Activated CD8-positive, alpha-beta memory T cell treated with anti-CD3 and anti-CD28 coated beads, Interleukin-2, amount 50 U/mL, for 48 hours (primary cell): ENCODE measurements at places on chromosomes 12 and 14.

DNA sequence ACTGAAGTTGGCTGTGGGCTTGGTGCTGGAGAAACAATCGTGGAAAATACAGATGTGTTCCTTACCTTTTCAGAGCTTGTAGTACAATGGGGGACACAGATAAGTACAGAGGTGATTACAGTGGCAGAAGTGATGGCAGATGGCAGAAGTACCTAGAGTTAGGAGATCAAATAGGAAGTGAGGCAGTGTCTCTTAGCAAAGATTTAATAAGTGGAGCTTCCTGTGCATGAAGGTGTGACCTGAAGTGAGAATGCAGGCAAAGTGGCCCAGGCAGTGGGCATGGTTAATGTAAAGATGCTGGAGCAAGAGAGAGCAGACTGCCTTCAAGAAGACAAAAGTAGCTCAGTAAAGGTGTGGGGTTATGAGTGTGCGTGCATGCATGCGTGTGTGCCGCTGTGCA, 16.0 kb downstream of the LRRK2 start:
- no peak for DNase-seq

- DNase-seq, result no peak
Observed at GRCh38 chr14:38629412-38629811, 373.5 kb upstream of the CLEC14A start.

DNA sequence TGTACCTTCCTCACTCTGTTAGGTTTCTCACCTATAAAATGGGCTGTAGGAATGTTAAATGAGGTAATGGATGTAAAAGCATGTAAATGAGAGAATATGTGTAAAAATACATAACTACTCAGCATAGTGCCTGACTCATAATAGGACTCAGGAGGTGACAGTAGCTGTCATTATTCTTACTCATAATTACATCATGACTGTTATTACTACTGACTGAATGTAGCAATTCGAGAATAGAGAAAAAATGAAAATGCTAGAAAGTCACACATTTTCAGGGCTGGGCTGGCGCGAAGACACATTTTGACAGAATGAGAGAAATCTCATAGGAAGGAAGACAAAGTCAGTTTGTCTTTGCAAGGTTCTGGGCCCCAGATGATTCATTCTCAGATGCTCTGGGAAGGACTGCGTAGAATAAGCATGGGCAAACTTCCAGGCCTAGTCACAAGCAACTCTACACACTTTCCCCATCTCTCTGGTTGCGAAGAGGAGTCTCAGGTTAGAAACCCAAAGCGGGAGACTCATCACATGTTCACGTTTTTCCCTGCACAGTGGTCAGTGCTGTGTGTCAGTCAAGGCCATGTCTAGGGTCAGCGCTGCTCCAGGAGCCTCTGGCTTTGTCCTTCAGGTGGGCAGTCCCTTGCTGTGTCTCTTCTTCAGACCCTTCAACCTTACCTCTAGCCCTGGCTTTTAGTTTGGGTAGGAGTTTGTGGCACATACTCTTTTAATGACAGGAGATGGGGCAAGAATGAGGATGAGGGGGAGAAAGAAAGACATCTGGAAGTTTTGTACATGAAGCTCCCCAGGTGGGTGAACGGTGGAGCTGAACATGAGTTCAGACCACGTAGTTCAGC, 8.4 kb downstream of the GPRC5A start:
- DNase-seq, result peak; percentile 71

DNA sequence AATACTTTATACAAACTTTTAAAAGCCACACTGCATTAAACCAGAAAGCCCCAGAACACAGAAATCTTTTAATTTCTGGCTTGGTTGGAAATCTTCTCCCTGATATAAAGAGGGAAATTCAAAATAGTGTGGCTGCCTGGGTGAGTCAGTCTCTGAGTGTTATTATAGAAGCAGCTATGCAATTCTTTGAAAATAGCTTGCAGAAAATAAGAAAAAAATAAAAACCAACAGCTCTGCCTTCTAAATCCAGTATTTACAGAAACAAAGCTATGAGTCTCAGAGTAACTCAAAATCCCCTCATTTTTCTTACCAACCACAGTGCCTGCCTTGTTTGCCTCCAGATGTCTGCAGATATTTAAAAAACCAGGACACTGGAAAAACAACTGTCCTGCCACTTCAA, 68.6 kb upstream of the FERMT2 start:
- no peak for DNase-seq

DNA sequence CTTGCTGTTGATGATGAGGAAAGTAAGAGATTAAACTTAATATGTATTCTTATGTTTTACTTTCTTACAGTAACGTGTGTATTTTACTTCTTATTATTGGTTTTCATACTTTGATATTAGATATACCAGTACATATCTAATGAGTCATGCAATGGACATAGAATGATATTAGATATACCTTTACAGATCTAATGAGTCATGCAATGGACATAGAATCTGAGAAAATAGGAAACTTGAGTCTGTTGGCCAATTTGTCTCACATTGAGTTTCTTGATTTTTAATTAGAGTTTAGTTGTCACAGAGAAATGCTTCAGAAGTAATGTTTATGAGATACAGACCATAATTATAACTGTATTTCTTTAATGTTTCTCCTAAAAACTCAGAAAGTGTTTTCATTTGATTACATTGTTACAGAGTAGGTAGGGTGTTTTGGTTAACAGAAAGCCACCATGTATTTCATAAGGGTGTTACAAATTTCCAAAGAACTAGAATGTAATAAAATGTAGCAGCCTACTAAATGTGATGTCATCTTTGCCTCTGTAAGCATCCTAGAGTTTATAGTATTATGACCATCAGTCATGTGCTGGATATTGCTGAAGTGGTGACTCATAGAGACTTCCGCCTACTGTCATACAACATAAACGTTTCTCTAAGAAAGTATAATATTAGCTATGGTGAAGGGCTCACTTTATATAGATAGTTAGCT, 3.0 kb downstream of the GAS2L3 start:
- no peak for DNase-seq

DNA sequence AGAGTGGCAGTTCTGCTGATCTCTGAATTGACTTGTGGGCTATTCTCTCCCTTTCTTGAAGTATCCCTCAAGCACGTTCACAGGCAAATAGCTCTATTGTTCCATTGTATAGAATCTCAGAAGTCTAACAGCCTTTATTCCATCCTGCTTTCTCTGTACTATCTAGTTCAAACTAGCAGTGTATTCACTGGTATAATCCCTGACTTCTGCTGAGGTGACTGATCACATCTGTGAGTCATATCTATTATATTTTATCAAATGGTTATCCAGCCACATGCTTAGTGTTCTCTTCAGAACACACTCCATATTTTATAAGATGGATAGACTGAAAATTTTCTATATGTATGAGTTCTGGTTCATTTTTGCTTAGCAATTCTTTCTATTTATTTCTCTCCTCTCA, 866.1 kb downstream of the C12orf50 start:
- DNase-seq, result no peak

GRCh38 chr12:121468499-121468801, 68.5 kb downstream of the RNF34 start:
- no peak for DNase-seq

DNA sequence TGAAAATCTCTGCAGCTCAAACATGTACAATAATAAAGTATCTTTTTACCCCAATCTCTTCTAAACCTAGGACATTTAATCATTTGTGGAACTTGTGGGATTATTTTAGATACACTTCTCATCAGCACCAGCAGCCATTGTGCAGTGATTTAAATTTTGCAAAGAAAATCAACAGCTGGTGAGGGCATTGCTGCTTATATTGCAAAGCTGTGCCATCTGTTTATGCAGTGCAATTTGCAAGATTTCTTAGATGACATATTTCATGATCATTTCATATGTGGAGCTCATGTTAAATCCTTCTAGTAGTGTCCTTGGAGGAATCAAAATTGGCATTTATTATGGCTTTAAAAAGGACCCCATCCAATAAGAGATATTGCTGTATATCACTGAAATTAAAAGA, 320.7 kb downstream of the BTG1 start:
- no peak for DNase-seq

GRCh38 chr12:96501133-96501761, 11.9 kb downstream of the CFAP54 start:
- DNase-seq, result peak; percentile 57

DNA sequence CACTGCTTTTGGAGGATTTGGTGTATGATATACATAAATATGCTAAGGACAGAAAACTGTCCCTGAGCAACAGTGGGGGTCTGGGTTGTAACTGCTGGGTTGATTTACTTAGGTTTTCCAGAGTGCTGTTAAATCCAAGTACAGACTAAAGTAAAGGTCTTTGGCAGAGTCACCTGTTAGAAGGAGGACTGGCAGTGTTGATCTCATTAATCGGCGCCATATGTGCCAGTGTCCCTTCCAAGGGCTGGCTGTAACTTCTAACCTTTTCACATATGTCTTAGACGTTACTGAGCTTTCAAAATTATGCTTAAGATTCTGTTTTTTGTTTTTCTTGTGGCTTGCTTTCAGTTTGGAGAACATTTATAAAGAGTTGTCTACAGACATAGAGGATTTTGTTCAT, 5.1 kb downstream of the UNG start:
- DNase-seq, result no peak

DNA sequence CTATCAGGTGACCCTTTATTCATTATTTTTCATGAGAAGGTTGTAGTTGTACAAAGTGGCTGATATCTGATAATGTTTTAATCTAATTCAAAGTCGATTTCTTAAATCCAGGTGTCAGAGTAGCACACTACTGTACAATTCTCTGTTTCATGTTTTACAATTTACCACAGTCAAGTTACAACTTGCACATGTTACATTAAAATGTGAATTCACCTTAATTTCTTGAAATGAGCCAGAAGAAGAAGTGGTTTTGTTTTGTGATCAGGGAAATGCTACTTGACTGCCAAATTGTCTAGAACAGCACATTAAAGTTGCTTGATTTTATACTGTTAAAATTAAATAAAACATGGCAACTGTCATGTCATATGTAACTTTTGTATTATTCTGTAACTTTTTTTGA, 23.2 kb downstream of the LRRK2 start:
- DNase-seq, result no peak

- DNase-seq, result no peak
Observed at GRCh38 chr14:73723797-73724661, 9.8 kb upstream of the PNMA1 start.
